ENCODE measurements at places on chromosomes 7 and 10.

GRCh38 chr10:16545116-16545736 lies 23.5 kb upstream of the C1QL3 start:
- peak; percentile 2 for DNase-seq

- no peak for DNase-seq
These were observed 747.9 kb upstream of the GALNT17 start for GRCh38 chr7:70384024-70384423.

- DNase-seq, result peak; percentile 94
These were observed 7.8 kb downstream of the RNF216 start for GRCh38 chr7:5773661-5774086.

GRCh38 chr10:31359979-31360378 lies 41.0 kb downstream of the ZEB1 start:
- no peak for DNase-seq

DNA sequence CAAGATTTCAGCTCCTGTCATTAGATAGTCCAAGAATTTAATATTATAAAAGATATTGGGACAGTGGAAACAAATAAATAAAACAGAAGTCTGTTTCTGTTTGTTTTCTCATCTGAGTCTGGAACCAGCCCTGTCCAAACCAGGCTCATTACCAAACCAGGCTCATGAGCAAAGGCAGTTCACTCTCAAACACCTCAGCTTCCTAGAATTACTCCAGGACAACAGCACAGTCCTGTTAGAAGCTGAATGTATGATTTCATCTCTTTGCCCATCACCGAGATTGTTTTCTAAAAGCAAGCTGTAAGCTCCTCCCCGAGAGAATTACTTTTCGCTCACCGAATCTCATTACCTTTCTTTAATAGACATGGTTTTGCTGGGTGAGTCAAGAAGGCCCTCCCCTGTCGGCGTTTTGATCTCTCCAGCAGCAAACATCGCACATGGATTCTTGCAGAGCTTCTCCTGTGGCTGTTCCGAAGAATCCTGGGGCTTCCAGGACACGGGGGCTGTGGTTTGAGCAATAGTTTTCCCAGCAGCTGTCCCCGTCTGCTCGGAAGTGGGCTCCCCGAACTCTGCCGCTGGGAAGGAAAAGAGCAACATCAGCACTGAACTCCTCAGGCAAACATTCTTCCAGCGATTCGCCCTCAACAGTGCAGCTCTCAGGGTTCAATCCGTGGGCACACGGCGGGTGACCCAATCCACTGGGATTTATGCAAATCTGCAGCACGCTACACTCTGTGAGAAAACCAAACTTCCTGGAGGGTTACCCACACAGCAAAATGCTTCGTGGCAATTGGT lies 112.5 kb downstream of the SVIL start:
- no peak for DNase-seq

DNA sequence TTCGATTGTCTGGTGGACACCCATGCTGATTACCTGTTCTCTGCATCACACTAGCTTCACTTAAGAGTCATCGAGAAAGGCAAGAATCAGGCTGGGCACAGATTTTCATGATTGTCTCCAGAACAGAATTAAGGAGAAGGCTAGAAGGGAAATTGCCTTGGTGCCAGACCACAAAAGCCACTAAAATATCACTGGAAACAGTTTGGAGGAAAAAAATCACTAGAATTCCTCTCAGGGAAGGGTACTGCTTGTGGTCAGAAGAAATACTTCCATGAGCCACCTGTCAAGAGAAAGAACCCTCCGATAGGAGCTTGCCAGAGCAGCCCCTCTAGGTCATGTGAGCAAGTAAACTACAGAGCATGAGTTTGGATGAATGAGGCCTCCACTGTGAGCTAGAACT lies 269.3 kb upstream of the TEX47 start:
- DNase-seq, result no peak

- DNase-seq, result peak; percentile 1
These were observed 252.7 kb upstream of the SHH start for GRCh38 chr7:156064971-156065386.

DNA sequence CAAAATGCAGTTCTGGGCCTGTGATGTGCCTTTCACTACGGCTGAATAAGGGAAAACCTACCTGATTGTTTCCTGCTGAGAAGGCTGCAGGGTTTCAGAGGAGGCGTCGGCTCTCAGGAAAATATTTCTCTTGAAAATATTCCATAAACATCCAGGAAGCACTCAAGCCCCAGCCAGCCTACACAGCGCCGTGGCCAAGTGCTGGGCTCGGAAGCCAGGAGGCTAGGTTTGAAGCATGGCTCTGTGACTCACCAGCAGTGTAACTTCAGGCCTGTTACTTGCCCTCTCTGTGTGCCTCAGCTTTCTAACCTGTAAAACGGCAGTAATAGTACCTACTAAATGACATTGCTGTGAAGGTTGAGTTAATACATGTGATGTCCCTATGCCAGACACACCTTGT lies 399.1 kb downstream of the GATA3 start:
- DNase-seq, result no peak

DNA sequence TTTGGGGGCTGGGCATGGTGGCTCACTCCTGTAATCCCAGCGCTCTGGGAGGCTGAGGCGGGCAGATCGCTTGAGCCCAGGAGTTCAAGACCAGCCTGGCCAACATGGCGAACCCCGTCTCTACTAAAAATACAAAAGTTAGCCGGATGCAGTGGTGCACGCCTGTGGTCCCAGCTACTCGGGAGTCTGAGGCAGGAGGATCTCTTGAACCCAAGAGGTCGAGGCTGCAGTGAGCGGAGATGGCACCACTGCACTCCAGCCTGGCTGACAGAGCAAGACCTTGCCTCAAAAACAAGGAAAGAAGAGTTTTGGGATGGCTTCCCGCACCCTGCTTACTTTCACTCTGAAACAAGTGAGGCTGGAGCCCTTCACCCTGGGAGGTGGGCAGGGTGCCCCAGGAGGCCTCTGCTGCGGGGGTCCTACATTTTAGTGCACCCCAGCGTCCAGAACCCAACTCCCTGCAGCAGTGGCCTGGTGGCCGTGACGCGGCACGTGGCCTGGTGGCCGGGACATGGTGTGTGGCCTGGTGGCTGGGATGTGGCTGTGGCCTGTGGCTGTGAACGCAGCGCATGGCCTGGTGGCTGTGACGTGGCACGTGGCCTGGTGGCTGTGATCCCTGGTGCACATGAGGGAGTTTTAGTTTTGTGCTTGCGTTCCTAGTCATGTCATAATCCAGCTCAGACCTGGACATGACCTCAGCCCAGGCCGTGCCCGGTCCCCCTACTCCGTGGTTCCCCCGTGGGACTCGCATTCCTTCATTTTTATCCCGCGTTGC lies 9.3 kb downstream of the KNDC1 start:
- no peak for DNase-seq

GRCh38 chr7:5179756-5180155 lies 10.3 kb upstream of the WIPI2 start:
- DNase-seq, result no peak

DNA sequence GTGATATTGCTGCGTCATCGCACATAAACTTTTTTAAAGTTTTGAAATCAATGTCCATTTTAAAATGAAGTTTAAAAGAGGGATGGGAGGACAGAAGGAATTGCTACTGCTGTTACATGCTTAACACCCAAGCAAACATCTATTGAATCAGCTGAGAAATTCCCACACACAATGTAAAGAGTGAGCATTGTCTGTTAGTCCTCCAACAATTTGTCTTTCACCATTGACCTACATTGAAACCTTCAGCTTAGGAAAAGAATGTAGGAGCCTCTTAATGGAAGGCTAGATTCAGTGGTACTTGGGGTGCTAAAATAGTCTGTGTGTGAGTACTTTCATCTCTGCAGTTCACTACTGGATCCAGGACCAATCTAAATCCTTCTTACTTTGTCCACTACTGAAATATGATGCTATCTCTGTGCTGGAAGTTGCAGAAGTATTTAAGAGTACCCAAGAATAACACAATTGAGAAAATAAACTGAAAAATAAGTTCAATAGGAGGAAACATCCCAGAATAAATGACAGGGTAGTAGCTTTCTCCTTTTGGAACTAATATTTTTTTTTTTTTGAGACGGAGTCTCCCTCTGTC lies 23.8 kb upstream of the FBXW4 start:
- DNase-seq, result no peak

GRCh38 chr7:96181174-96181573 lies 140.7 kb downstream of the SLC25A13 start:
- DNase-seq, result no peak

GRCh38 chr10:68208424-68209042 lies 23.4 kb downstream of the ATOH7 start:
- DNase-seq, result no peak

DNA sequence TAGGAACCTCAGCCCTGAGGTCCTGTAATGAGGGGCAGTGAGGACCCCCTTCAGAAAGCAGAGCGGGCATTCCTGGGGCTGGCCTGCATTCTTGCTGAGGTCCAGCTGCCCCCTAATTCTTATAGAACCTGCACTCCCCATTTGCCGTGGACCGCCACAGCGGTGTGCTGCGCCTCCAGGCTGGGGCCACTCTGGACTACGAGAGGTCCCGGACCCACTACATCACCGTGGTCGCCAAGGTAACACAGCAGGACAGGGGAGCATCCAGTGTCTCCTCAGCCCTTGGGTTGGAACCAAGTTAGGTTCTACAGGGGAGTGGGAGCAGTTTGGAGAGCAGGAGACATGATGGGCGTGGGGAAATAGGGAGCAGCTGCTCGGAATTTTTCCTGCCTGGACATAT lies 7.3 kb downstream of the CDHR1 start:
- DNase-seq, result no peak

DNA sequence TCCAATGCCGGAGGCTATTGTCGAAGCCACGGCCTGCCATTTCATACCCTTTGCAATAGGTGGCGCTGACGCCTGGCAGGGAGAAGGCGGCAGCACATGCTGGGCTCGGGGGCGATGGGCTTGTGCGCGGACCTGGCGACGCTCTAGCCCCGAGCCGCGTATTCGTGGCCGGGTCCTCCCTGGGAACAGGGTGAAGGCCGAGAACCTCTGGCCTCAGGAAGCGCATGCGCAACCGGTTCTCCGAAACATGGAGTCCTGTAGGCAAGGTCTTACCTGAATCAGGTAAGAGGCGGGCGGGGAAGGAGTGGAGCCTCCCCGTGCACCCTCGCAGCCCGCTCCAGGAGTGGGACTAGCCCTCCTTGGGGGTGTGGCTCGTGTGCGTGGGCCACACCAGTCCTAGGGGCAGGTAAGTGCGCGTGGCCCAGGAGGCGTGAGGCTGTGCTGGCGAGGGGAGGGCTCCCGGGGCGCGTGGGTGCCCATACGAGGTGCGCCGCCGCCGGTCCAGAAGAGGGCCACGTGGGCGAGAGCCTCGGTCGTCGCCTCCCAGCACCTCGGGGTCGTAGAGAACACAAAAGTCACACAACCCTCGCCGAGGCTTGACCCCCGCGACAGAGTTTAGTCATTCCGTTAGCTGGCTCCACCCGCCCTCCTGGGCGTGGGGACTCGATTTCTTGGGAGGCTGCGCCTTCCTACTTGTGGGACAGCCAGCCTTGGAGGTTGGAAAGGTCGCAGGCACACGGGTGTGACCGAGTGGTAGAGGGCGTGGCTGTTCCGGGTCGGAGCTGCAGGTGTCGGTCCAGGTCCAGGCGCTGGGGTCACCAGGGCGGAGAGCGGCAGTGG lies 5.6 kb upstream of the MEST start:
- DNase-seq, result no peak

GRCh38 chr10:112283100-112283499 lies at the start of gene TECTB:
Gene TECTB, plus strand, starts transcription at chr10:112283400. Its CDS starts 335 bp downstream, at chr10:112283735.
- no peak for DNase-seq

DNA sequence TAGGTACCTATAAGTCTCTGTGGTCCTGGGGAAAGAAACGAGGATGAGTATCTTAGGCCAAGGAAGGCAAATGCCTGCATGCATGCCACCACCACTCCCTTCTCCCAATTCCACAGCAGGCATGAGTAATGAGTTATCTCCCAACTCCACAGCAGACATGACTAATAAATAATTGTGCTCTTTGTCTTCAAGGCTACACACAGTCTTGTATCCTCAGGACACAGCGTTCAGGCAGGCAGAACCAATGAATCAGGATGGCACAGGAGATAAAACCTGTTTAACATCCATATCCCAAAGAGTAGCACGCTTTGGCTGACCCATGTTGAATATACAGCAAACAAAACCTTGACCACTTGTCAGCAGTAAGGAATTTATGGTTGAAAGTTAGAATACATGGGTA lies 229.7 kb upstream of the NFE2L3 start:
- DNase-seq, result no peak

GRCh38 chr7:113085781-113086390 lies 741 bp downstream of the GPR85 start:
- DNase-seq, result peak; percentile 1

DNA sequence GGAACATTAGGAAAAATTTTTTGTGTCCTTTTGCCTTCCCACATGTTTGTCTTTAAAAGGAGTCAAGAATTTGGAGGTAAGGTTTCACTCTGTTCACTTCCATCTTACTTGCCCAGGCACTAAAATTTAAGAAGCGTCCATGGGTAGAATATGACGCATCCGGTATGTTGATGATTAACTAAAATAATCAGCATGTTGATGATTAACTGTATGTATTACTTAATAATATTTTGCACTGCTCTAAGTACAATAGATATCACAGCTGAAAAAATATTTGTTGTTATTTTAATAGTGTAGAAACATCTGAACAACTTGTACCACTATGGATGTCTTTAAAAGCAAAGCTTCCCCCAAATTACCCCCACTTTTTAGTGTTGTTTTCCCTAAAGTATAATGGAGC lies 11.5 kb downstream of the ANKRD22 start:
- no peak for DNase-seq

GRCh38 chr7:152341039-152341913 lies 94.5 kb downstream of the KMT2C start:
- DNase-seq, result peak; percentile 70

DNA sequence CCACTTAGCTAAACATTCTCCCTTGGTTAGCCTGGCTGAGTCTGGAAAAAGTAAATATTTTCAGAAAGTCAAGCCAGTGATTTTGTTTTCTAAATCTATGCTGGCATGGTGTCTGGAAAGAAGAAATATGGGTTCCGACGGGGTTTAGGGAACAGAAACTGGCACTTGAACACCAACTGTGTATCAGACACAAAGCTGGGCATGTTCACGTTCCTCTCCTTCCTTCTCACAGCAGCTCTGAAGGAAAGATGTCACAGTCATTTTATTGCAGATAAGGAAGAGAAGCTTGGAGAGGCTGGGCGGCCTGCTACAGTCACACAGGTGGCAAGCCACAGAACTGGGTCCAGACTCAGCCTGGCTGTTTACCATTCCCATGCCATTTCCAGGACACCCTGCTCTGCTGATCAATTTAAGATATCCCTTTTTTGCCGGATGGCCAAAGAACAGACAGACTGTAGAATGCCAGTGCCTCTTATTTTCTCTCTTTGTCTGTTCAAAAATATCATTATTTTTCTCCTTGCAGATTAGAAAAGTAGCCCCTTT lies 118.8 kb downstream of the HERPUD2 start:
- no peak for DNase-seq

- peak; percentile 17 for DNase-seq
These were observed 30.7 kb upstream of the EPC1 start for GRCh38 chr10:32377458-32378259.

DNA sequence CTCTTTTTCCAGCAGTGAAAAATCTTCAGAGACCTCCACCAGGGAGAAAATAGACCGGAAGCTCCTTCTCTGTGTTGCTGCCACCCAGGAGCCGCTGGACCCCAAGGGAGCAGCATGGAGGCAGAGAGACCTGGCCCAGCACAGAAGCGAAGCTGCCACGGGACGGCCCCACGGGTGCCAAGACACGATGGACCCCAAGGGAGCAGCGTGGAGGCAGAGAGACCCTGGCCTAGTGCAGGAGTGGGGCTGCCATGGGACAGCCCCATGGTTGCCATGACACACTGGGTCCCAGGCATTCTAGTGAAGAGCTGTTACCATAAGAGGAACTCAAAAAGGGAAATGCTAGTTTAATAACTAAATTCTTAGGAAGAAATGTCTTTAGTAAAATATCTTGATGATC lies 186.3 kb downstream of the PTPRN2 start:
- DNase-seq, result no peak
